ENCODE measurements at places on chromosomes 4 and X.

DNA sequence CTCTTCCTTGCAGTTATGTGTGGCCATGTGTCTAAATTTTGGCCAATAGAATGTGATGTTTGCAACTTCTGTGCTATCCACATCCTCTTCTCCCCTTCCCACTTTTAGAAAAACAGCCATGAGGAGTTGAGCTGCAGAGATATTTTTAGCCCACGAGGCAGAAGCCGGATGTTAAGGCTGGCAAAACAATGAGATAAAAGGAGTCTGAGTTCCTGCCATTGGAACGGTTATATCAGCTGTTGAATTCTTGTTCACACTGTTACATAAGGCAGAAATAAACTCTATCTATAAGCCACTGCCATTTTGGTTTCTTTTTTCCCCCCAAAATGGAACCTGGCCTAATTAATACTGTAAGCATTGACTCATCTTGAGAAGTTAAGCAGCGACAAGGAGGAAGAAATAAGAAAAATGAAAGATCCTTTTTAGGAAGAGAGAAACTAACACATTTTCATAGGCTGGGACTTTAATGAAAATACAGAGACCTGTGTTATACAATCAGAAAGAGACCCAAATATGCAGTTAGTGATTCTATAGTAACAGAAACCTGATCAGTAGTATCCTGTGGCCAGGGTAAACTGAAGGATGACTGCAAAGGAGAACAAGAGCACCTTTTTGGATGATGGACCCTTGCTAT, 200.5 kb downstream of the INPP4B start:
- no peak for DNase-seq

GRCh38 chr4:3880615-3881120, 114.5 kb downstream of the ADRA2C start:
- DNase-seq: peak; percentile 26

GRCh38 chrX:2500091-2500802, 529 bp downstream of the DHRSX start:
- no peak for DNase-seq

- DNase-seq: no peak
Measured at GRCh38 chrX:48591255-48591791, 6.0 kb upstream of the WDR13 start.

DNA sequence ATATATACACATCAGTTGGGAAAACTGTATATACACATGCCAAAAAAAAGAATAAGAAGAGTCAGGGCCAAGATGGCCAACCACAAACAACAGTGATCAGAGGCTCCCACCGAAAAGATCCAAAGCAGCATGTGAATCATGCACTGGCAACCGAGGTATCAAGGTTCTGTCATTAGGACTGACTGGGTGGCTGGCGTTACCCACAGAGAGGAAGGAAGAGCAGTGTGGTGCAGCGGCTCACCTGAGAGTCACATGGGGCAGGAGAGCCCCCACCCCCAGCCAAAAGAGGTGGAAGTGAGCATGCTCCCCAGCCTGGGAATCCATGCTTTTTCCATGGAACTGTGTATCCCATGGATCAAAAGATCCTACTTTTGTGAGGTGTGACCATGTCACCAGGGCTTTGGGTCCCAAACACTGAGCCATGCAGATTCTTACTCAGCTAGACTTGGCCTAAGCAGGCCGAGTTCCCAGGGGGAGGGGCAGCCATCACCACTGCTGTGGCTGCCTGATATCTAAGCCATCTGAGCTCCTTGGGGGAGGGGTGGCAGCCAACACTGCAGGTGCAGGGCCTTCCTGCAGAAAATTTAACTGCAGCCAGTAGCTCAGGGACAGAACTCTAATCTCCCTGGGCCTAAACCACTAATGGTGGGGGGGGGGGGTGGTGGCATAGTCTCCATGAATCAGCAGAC, 52.8 kb downstream of the P2RY10 start:
- DNase-seq: no peak

DNA sequence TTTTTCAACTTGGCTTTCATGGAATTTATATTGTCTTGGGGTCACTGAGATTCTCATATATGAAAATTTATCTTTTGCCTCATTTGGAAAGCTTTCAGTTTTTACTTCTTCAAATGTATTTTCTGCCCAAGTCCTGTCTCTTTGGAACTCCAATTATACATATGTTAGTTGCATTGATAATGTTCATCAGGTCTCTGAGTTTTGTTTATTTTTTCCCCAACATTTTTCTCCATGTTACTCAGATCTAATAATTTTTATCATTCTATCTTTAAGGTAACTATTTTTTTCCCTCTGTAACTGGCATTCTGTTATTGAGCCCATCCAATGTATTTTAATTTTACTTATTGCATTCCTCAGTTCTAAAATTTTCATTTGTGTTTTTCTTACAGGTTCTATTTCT, 10.7 kb upstream of the TRO start:
- DNase-seq: no peak

DNA sequence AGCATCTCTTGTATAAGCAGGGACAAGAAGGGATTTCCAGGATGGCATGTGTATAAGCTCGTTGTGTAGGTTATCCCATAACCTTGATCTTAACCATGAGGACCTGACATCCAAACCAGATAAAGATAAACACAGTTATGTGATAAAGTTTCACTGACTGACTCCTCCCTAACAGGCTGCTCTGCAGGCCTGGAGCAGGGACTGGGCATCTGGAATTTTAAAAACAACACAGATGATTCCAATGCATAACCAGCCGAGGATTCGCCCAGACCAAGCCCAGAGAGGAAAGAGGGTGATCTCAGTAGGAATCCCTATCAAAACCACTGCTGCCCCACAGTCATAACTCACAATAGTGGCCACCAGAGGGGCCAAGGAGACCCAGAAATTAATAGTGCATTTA, 22.7 kb downstream of the KLF3 start:
- DNase-seq: no peak

DNA sequence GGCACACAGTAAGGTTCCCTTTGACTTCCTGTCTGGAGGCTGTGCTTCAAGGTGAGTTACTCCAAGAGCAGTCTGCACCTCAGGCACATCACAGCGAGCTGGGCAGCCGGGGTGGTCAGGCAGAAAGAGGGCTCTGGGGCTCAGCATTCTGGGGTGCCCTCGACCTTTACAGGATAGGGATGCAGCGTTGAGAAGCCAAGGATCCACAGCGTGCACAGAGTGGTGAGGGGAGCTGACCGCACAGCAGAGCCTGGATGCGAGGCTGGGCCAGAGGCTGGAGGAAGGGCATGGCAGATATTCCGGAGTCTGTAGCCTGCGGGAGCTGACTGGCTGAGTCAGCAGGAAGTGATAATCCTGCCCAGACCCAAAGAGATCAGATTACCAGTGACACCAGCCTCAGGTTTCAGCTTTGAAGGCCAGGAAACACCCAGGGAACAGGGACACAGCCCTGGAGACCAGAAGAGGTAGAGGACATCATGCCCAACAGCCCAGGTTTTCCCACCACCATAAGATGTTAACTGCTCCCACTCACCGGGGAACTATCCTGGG, 38.4 kb upstream of the PDLIM3 start:
- no peak for DNase-seq

GRCh38 chr4:687048-687970, 1.6 kb downstream of the SLC49A3 start:
- DNase-seq: no peak

- DNase-seq: no peak
Measured at GRCh38 chr4:58734030-58734674, 1624.0 kb upstream of the IGFBP7 start.

GRCh38 chr4:165410214-165410613, 31.4 kb downstream of the CPE start:
- no peak for DNase-seq

DNA sequence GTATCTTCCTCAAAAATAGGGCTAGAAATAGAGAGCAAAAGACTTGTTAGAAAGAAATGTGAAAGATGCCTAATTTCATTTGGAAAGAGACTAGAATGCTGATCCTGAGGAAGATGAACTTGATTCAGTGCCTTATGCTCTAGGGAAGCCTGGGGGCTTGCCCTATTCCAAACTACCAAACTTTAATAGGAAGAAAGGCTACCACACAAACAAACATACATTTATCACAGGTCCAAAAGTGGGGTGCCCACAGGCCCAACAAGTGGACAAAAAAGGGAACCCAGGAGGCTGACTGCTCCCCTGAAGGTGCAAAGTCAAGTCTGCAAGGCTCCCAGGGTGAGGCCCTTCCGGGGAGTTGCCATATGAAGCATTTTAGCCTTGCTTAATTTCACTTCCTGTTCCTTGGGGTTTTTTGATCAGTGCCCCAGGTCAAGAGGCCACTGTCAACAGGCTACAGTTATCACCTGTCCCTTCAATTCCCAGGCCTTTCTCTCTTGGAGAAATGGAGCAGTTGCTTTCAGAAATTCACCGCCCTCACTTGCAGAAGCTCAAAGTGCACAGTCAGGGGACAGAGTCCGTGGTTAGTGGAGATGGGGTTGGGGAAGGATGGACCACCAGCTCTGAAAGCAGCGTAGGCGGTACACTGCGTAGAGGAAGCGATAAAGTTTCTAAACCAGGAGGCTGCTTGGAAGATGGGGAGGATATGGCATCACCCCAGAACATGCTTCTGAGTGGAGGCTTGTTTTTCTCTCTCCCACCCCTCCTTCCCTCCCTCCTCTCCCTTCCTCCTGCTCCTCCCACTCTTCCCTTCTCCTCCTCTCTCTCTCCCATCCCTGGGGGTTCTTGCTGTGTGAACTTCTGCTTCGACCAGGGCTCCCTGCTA, 36.4 kb downstream of the TMEM154 start:
- no peak for DNase-seq

- no peak for DNase-seq
Measured at GRCh38 chr4:14478504-14478903, 523.8 kb upstream of the CPEB2 start.

GRCh38 chr4:56283375-56283774, 103.9 kb downstream of the AASDH start:
- DNase-seq: no peak

DNA sequence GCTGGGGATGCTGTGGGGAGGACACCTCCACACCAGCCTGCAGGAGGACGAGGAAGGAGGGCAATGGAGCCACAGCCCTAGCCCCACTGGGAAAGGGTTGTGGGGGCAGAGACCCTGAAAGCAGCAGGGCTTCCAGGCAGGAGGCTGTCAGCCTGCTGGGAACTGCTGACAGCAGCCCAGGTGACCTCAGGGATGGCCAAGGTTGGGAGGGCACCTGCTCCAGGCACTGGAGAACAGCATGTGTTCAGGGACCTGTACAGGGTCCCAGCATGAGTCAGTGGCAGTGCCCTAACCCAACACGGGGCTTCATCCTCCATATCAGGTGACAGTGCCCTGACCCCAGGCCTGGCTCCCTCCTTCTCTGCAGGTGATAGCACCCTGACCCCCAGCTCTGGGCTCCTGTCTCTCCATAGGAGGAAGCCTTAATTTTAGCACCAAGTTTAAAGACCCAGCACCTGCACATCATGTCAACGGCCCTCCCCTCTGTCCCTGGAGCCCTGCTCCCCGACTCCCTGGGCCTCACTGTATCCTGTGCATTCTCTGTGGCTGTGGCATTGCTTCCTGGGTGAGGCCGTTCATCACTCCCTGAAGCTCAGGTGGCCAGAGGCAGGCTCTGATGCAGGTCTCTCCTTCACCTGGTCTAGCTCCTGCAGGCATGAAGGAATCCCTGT, 66.3 kb downstream of the CRMP1 start:
- DNase-seq: no peak

DNA sequence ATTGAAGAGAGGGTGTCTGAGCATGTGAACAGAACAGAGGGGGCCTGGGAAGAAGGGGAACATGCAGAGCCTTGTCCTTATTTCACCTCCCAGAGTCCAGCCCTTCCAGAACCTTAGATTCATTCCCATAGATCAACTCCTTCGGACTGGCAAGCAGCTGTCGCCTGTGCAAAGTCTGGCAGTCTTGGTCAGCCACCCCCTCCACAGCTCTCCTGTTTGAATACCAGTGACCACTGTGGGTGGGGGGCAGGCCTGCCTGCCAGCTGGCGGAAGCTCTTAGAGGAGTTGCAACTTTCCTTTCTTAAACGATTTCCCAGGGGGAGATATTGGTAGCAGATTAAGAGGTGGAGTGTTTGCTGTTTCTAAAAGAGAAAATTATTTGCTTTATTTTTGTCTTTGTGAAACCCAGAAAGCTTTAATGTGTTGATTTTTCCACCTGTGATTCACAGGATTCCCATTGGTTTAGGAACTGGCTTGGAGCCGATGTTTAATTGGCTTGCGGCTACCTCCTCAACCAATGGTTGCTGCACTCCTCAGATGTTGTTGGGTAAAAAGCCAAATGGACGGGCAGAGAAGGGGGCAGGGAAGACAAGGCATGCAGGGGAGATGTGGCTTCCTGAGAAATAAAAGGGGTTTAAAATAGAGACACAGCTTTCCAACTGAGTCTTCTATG, 62.2 kb upstream of the PRPS1 start:
- no peak for DNase-seq

GRCh38 chrX:149121206-149121920, 383.7 kb downstream of the IDS start:
- no peak for DNase-seq

DNA sequence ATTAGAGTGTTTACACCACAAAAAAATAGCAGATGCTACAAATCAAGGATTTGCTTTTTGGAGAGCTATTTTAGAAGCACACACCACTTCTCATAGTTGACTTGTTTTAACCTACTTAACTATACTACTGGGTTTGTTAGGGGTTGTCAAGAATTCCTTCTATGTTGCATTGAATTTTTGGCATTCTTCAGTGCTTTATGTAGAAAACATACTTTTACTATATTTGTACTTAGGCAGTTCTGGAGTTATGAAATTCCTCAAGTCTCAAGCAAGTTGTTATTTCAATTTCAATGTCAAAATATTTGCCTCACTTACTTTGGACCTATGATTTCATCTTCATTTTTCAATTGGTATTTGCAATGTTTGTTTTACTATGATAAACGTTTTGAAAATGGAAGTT, 449.6 kb downstream of the GLUD2 start:
- DNase-seq: no peak

DNA sequence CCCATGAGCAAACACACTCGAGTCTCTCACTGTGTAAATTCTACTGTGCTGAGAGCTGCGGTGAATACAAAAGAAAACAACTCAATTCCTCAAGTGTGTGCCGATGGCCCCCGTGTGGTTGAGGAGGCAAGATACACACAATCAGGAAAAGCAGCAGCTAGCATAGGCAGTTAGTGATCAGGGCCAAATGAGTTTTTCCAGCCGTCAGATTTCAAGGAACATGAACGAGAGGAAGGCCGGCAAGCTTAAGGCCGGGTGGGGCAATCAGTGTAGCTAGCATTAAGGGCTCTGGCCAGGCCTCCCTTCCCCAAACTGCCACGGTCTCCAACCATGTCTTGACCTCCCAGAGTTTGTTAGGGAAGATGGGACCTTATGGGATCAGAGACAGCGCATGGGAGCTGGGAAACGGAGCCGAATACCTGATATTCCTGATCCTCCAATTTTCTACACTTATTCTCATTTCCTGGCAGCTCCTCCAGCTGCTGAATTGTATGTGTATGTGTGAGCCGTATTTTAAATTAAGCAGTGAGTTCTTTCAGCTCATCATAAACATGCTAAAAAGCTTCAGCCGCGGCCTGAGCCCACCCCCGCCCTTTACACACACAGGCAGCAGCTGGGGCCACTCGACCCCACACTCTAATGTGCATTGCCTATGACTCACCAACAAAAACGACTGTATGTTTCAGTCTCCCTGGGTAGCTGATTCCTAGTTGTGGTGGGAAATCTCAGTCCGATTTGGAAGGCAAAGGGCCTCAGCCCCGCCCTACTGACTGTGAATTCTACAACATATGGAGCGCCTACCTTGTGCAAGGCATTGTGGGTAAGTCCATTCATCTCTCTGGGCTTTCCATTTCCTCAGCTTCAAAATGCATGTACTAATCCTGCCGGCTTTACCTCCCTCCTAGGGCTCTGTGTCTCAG, 59.9 kb downstream of the RTL9 start:
- no peak for DNase-seq
